ENCODE measurements at places on chromosomes 11 and 22.

- DNase-seq = no peak
Observed at GRCh38 chr22:23684561-23685031, 6.2 kb upstream of the RGL4 start.

- DNase-seq = no peak
Observed at GRCh38 chr22:19776433-19777031, 16.0 kb downstream of the TBX1 start.

DNA sequence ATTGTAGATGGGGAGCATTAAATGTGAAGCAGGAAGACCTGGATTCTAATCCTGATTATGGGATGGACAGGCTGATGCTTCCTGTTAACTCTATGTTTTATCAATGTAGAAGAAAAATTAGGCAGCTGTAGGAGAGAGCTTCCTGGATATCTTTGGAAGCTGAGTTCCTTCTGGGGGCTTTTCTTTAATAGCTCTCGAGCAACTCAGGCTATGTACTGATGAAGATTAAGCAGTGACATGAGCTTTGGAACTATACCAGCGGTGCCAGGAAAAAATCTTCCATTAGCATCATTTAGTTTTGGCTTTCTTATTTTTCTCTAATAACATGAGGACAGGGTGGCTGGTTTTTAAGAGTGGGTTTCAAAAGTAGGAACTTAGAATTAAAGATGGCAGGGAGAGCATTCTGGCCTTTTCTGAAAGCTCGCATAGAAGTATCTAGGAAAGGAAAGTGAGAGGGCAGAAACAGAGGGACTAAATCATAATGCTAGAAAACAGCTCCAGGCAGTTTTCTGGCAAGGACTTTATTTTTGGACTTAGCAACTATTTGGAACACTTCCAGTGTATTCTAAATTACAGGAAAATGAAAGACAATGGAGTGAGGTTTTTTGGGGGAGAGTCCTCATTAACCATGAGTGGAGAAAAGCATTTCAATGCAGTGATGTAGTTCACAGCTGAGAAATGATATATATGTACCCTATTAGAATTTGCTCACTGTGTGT is 69.2 kb upstream of the RRM1 start:
- peak; percentile 54 for DNase-seq

DNA sequence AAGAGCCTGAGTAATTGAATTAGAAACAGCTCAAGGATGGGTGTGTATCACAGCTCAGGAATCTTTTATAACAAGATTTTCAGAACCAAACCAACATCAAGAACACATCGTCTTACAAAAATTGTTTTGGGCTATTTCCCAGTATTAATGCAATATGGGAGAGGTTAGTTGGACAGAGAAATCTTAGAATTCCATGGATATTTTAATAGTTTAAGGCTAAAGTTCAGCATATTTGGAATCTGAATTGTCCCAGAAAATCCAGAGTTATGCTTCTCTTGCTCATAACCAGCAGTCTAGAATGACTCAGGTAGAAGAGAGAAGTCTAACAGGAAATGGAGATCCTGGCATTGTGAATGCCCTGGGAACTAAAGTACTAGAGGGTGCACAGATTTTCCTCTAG is 74.6 kb downstream of the ADM start:
- DNase-seq = no peak

DNA sequence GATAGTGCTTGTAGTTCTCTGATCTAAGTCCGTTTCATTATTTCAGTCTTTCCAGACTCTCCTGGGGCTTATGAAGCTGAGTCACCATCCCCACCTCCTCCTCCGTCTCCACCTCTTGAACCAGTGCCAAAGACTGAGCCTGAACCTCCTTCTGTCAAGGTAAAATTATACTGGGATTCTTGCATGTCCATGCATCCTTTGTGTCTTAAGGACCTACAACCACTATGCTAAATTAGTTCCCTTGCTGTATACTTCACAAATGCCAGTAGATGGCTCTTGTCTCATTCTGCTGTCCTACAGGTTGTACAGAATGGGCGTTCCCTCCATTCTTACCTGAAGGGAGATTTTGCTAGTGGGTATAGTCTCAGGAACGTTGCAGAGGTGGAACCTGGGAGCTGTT is 42.2 kb downstream of the POLD3 start:
- peak; percentile 82 for DNase-seq

Measured in renal cortical epithelial cell (primary cell).